Lower lobe of right lung (tissue), 2 donors: ENCODE measurements at places on chromosomes 5 and 9. TPM values are rescaled to one million over a fixed set of nuclear protein-coding genes. Genes with fewer than 3 reads are reported as not detected.

The SCGB3A2 gene
- 624 TPM for total RNA-seq

The PCDHGA12 gene
- total RNA-seq, result 5.9 TPM

The SPATA9 gene
- not detected for total RNA-seq

The ST8SIA4 gene
- 20.5 TPM for total RNA-seq

The FAM163B gene
- total RNA-seq, result not detected

The MARCHF3 gene
- total RNA-seq, result 14.3 TPM

- no peak overlapping the region for H3K4me3 ChIP-seq
- no peaks in the 10 kb centered on the region for H3K27me3 ChIP-seq
- DNase-seq, result no peak
- no peaks in the 10 kb centered on the region for H3K4me1 ChIP-seq
- no peak overlapping the region for H3K27ac ChIP-seq
Observed at GRCh38 chr5:11622785-11623184, 281.5 kb downstream of the CTNND2 start.

DNA sequence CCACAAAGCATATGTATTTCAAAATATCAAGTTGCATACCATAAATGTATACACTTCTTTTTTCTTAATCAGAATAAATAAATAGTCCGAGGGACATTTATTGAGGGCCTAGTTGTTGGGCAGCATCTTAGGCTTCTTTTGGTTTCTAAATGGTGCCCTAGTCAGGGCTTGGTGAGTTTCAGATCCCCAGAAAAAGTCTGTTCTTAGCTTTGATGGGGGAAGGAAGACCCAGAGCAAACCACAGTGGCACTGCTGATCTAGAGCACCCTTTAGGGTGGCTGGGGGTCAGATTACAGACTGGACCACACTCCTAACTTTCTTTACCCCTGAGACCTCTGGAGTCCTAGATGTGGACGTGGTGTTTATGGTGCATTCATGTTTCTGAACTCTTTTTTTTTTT is 97.8 kb downstream of the C9orf152 start:
- no peaks in the 10 kb centered on the region for H3K36me3 ChIP-seq
- no peak overlapping the region for H3K27ac ChIP-seq
- no peak for DNase-seq
- H3K4me3 ChIP-seq, result no peak overlapping the region
- H3K4me1 ChIP-seq, result peaks cover 36% of the 10 kb centered on the region

- H3K27ac ChIP-seq, result no peak overlapping the region
- peaks cover 7% of the 10 kb centered on the region for H3K4me1 ChIP-seq
- H3K27me3 ChIP-seq, result no peaks in the 10 kb centered on the region
- no peak for DNase-seq
- no peaks in the 10 kb centered on the region for H3K36me3 ChIP-seq
Observed at GRCh38 chr5:60230456-60230855, 336.9 kb upstream of the PDE4D start.

DNA sequence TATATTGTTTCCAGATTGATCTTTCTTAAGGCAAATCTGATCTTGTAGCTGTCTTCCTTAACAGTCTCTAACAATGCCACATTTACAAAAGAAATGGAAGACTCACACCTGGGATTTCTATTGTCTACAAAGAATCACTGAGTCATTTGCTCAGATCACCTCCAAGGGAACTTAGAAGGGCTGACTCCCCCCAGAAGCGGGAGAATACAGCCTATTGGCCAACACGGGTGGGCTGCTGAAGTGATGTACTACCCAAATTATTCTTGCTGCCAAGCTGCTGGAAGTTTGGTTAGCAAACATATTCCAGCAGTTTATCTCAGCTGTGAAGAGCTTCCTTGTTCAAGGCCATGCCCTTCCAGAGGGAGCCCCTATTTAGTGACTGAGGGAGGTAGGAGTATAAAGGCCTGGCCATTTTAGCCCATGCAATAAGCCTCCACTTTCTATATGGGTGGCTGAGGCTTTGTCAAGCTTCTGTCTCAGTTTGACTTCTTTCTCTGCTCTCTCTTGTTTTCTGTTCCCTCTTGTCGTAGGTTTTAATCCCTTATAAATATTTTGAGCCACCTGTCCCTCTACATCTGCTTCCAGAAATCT is 379.4 kb downstream of the PRR16 start:
- no peak for DNase-seq
- no peak overlapping the region for H3K27ac ChIP-seq

GRCh38 chr5:115452536-115453235 is 91.9 kb downstream of the FEM1C start:
- no peak overlapping the region for H3K4me3 ChIP-seq
- H3K4me1 ChIP-seq, result peaks cover 31% of the 10 kb centered on the region
- no peak overlapping the region for H3K27ac ChIP-seq
- no peak for DNase-seq

DNA sequence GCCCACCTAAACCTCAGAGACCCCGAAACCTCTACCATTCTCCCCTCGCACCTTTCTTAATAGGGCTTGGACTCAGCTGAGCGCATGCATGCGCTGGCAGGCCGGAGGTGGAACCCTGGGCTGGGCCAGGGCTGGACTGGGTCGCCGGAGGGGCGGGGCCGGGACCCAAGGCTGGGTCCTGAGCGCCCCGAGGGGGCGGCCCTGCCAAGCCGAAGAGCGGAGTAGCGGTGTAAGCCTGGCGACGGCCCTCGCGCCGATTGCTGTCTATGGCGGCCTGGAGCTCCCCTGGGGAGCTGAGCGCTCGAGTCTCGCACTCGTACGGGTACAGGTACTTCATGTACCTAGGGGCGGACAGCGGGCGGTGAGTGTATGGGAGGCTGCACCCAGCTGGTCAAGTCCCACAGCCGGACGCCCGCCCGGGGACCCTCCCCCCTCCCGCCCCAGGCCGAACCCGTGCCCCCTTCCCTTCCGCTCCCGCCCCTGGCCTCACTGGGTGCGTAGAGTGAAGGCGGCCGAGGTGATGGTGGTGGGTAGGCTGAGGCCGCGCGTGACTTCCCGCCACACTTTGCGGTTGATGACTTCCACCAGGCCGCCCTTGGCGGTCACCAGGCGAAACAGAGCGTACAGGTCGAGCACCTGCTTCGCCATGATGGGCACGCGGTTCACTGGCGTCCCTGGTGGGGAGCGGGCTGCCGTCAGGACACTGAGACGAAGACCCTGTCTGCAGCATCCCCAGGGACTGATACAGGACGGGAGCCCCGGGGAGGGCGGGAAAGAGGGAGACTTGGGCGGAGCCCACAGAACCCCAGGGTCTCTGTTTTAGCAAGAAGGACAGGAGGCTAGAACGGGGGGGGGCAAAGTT is 3.3 kb upstream of the DCTN3 start:
- H3K27ac ChIP-seq, result no peak overlapping the region
- H3K4me3 ChIP-seq, result no peak overlapping the region
- H3K27me3 ChIP-seq, result peaks cover 71% of the 10 kb centered on the region
- no peak for DNase-seq
- H3K36me3 ChIP-seq, result peaks cover 2% of the 10 kb centered on the region

- peaks cover 18% of the 10 kb centered on the region for H3K4me1 ChIP-seq
- no peak for DNase-seq
- H3K27ac ChIP-seq, result no peak overlapping the region
- H3K36me3 ChIP-seq, result no peaks in the 10 kb centered on the region
- H3K4me3 ChIP-seq, result no peak overlapping the region
Observed at GRCh38 chr5:56273376-56273955, 40.3 kb upstream of the ANKRD55 start.

DNA sequence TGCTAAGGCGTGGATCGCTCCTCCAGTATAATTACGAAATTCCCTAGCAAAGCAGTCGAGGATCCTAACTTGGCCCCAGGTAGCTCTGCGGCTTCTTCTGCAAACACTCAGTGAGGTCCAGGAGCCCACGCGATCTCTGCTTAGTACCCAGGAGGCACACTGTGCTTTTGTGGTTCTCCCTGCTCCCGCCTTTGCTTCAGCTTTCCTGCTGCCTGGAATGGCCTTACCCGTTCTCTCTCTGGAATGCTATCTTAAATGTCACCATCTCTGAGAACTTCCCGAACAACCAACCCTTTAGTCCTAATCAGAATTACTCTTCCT is 639 bp downstream of the INVS start:
- peak; percentile 58 for DNase-seq
- peaks cover 16% of the 10 kb centered on the region for H3K36me3 ChIP-seq
- peak overlapping the region; percentile 96 for H3K27ac ChIP-seq
- H3K4me3 ChIP-seq, result peak overlapping the region; percentile 95
- H3K4me1 ChIP-seq, result peaks cover 33% of the 10 kb centered on the region
- no peaks in the 10 kb centered on the region for H3K27me3 ChIP-seq

GRCh38 chr9:130473566-130473965 is 28.8 kb downstream of the ASS1 start:
- no peak overlapping the region for H3K4me3 ChIP-seq
- H3K36me3 ChIP-seq, result peaks cover 35% of the 10 kb centered on the region
- DNase-seq, result no peak
- no peak overlapping the region for H3K27ac ChIP-seq
- H3K4me1 ChIP-seq, result no peaks in the 10 kb centered on the region
- H3K27me3 ChIP-seq, result no peaks in the 10 kb centered on the region

GRCh38 chr9:1335174-1335573 is 285.0 kb downstream of the DMRT2 start:
- H3K27me3 ChIP-seq, result no peaks in the 10 kb centered on the region
- DNase-seq, result no peak
- no peak overlapping the region for H3K4me3 ChIP-seq
- H3K4me1 ChIP-seq, result no peaks in the 10 kb centered on the region

GRCh38 chr5:175867587-175868347 is 3.6 kb upstream of the CPLX2 start:
- H3K36me3 ChIP-seq, result no peaks in the 10 kb centered on the region
- peaks cover 38% of the 10 kb centered on the region for H3K27me3 ChIP-seq
- H3K4me1 ChIP-seq, result peaks cover 10% of the 10 kb centered on the region
- no peak overlapping the region for H3K4me3 ChIP-seq
- no peak for DNase-seq

- no peaks in the 10 kb centered on the region for H3K36me3 ChIP-seq
- H3K27me3 ChIP-seq, result no peaks in the 10 kb centered on the region
- no peak overlapping the region for H3K4me3 ChIP-seq
- H3K4me1 ChIP-seq, result no peaks in the 10 kb centered on the region
Observed at GRCh38 chr9:24939109-24939850, 393.6 kb upstream of the IZUMO3 start.

GRCh38 chr9:132381966-132382541 is 24.6 kb downstream of the TTF1 start:
- no peaks in the 10 kb centered on the region for H3K27me3 ChIP-seq
- peaks cover 73% of the 10 kb centered on the region for H3K36me3 ChIP-seq
- DNase-seq, result no peak
- no peak overlapping the region for H3K4me3 ChIP-seq

- H3K36me3 ChIP-seq, result peaks cover 8% of the 10 kb centered on the region
- no peak overlapping the region for H3K4me3 ChIP-seq
- DNase-seq, result no peak
- peaks cover 76% of the 10 kb centered on the region for H3K4me1 ChIP-seq
Observed at GRCh38 chr9:110143950-110144545, 63.9 kb downstream of the C9orf152 start.

DNA sequence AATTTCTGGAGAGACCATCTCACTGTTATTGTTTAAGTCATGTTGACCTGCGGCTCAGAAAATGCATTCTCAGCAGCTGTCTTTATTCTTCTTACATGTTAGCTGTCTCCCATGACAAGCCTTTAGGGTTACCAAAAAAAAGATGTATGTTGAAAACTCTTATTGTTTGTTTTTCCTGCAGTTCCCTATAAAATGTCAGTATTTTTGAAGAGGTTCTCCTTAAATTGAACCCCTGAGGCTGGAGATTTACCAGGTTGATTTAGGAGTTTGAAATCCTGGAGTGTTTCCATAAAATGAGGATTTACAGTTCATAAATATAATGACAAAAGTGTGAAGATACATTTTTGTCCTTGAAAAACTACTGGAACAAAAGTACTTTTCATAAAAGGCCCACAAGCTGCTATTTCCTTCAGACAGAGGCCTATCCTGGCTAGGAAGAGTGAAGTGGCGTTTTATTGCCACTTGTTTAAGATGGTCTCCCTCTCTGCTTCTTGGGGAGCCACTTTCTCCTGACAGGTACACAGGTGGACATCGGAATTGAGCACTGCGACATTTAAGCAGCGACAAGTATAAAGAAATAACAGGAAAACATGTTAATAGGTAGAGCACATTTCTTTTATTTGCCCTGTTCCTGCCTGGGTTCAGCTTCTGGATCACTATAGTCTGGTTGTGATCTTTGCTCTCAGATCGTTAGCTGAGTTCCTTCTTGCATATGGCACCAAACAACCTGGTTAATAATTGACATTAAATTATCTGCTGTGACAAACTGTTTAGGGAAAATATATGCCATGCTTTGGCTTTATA is 344.8 kb upstream of the RPS23 start:
- H3K27ac ChIP-seq, result no peak overlapping the region
- no peaks in the 10 kb centered on the region for H3K36me3 ChIP-seq
- no peak for DNase-seq
- H3K4me3 ChIP-seq, result no peak overlapping the region

DNA sequence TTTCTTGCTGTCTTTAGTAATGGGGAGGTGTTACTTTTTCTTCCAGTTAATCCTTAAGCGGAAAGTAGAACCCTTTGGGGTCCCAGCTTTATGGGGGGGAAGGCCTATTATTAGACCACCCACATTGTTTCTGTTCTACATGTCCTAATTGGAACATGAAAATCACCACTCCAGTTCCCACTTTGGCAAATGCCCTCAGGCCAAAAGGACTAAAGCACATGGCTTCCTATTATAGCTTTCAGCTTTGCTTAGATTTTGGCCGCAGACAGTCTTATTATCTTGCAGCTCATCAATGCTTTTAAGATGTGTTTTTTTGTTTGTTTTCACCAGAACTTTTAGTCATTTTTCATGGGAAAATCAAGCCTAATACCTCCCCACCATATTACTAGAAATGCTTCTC is 296.8 kb upstream of the ANKH start:
- H3K4me3 ChIP-seq, result no peak overlapping the region
- DNase-seq, result no peak
- no peaks in the 10 kb centered on the region for H3K36me3 ChIP-seq
- no peak overlapping the region for H3K27ac ChIP-seq
- H3K4me1 ChIP-seq, result no peaks in the 10 kb centered on the region

DNA sequence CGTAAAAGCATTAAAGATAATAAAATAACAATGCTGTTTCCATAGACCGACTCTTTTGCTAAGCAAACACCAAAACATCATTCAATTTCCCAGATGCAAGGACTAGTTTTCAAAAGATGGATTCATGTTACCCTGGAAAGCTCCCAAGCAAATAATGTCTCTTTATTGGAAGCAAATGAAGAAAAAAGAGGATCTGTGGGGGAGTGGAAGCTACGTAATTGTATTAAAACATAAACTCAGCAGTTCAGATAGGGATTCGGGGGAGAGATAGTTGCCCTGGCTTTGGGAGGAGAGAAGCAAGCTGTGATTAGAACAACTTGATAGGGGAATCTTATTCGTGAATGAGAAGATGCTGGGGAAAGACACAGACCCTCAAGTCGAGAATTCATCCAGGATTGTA is 491.0 kb upstream of the CLINT1 start:
- no peak overlapping the region for H3K27ac ChIP-seq
- DNase-seq, result no peak
- no peaks in the 10 kb centered on the region for H3K27me3 ChIP-seq
- no peaks in the 10 kb centered on the region for H3K4me1 ChIP-seq
